T-helper 2 cell (primary cell): ENCODE measurements at places on chromosomes 3 and 15.

- DNase-seq, result no peak
Observed at GRCh38 chr3:12454076-12454815, 30.0 kb upstream of the TSEN2 start.

DNA sequence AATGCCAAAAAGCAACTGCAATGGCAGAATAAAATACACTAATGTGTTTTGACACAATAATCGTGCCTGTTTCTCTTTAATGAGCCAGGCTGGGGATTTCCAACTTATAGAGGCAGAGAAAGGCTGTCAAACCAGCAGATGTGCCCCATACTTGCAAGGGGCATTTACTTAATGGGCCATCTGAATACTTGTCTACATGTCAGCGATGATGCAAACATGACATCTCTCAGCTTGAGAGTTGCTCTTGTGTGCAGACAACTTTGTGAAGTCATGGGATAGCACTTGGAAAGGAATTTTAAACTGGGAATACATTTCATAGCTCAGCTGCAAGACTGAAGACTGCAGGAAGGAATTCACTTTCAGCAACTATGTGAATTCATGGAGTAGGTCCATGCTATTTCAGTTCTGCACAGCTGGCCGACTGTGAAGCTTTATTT, 127.4 kb upstream of the ADAMTS9 start:
- no peak for DNase-seq

- no peak for DNase-seq
Observed at GRCh38 chr3:57085211-57085610, 24.7 kb downstream of the SPATA12 start.

- DNase-seq, result no peak
Observed at GRCh38 chr3:119588112-119588511, 8.8 kb downstream of the ADPRH start.

GRCh38 chr3:29475305-29475840, 194.5 kb downstream of the RBMS3 start:
- DNase-seq, result no peak

DNA sequence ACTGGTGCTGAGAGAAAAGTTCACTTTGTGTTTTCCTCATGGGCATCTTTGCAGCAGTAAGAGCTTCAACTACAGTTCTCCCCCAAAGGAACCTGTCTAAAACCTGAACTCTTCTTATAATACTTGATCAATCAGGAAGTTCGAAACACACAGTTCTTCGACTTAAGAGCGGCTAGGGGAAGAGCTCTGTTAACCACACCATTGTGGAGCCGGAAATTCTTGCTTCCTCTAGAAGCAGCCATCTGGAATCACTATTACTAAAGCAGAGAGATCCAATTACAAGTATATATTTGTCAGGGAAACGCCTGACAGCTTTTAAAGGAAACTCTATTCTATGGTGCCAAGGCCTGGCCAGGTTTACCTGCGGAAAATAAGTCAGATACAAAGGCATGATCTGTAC, 337.3 kb upstream of the CBLB start:
- no peak for DNase-seq

DNA sequence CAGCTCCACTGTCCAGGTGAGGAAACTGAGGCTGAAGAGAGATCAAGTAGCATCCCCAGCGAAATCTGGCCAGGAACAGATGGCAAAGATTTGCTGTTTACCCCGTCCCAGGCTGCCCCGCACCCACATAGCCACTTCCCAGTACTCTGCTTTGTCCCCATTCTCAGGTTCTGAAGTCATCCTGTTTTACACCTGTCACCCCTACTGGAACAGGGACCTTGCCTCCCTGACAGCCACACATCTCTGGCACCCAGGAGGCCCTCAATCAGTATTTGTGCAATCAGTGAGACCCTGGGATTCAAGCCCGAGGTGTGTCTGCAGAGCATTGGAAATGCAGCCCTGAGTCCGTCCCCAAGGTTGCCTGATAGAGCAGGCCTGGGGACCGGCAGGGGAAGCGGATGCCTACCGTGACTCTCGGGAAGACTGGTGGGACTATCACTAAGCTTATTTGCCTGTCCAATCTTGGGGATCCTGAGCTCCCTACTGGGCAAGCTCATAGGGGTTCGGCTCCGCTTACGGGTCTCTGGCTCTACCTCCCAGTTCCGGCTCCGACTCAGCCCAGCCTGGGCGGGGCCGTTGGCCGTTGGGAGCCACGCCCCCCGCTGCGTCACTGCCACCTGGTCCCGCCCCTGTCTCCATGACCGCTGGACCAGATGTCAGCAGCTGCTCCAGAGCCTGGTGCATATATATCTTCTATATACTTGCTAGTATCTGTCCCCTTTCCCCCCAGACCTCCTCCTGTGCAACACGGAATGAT, 17.5 kb upstream of the FANCD2 start:
- DNase-seq, result peak; percentile 79

- no peak for DNase-seq
Observed at GRCh38 chr15:60318216-60318867, 79.4 kb downstream of the ANXA2 start.

- DNase-seq, result no peak
Observed at GRCh38 chr3:3194861-3195260, 15.4 kb upstream of the CRBN start.

DNA sequence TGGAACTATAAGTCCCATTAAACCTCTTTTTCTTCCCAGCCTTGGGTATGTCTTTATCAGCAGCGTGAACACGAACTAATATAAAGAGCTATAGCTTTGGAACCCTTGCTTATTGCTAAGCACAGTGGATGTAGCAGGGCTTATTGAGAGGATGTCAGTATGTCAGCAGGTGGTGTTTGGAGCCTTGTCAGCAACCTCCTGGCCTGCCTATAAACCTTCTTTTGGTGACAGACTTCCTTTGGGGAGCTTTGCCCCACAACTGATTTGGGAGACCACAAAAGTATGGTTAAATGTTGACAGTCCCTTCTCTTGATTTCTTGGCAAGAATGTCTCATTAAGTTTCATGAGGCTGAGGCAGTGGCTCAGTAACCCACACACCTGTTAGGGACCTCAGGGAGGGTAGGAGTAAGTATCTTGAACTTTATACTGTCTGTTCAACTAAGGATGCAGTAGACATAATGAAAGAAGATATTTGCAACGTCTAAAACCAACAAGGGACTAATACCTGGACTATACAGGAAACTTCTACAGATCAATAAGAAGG, 14.8 kb downstream of the CCNDBP1 start:
- no peak for DNase-seq

- DNase-seq, result no peak
Observed at GRCh38 chr3:29319798-29320197, 38.9 kb downstream of the RBMS3 start.

- no peak for DNase-seq
Observed at GRCh38 chr15:96058103-96058851, 272.2 kb upstream of the NR2F2 start.

DNA sequence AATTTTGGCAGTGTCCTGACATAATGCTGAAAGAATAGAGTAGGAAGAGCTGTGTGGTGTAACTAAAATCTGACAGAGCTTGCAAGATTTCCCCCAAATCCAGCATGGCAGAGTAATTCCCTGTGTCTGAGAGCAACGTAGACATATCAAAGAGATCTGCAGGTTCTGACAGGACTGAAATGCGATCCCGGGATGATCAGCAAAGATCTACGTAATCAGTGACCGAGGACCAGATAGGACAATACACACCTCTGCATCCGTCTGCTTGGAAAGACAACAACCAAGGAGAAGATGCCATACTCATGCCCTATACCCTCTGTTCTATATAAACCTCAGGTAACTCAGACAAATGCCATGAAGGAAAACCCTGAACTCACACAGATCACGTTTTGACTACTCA, 26.6 kb upstream of the SYNPR start:
- DNase-seq, result no peak

DNA sequence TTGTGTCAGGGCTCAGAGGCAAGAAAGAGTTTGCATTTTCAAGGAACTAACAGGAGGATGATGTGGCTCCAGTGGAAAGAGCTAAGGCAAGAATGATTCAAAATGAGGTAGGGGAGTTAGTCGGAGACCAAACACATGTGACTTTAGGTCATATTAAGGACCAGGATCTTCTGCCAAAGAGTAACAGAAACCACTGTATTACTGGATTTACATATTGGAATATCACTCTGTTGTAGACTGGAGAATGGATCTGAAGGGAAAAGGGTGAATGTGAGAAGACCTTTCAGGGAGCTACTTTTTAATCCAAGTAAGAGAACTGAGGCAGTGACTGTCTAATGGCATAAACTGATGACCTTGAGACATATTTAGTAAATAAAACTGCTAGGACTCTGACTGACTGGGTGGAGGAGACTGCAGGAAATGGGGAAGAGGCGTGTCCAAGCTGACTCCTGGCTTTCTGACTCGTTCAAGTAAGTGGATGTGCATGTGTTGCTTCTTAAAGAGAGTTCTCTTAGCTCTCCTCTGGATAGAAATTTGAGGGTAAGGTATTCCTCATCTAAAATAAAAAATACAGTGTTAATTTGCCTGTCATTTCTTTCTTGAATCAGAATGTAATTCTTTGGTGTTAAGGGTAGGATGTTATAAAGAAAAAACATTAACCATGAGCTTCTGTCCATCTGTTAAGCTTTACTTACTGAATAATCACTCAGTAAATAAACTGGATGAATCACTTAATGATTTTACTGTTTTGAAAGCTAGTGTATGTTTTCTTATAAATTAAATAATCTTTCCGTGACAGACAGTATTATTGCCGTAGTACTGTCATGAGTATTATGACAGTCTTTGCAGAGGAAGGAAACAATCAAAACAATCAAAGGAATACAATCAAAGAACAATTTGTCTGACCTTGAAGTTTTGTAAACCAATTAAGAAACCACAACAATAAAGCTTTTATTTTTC, 58.3 kb upstream of the CFAP20DC start:
- DNase-seq, result no peak

DNA sequence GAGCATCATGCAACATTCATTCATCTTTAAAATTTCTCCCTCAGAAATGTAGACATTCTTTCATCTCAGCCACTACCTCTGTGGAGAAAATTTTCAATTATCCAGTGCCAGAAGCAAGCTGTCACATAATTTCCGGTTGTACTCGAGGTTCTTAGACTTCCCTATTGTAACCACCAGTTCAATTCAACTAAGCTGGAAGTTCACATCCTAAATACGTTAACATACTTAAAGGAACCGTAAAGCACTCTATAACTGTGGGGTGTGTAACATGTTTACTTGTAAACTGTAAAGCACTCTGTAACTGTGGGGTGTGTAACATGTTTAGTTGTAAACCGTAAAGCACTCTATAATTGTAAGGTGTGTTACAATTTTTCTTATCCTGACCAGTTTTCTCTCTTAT, 150.3 kb downstream of the PLCL2 start:
- no peak for DNase-seq

DNA sequence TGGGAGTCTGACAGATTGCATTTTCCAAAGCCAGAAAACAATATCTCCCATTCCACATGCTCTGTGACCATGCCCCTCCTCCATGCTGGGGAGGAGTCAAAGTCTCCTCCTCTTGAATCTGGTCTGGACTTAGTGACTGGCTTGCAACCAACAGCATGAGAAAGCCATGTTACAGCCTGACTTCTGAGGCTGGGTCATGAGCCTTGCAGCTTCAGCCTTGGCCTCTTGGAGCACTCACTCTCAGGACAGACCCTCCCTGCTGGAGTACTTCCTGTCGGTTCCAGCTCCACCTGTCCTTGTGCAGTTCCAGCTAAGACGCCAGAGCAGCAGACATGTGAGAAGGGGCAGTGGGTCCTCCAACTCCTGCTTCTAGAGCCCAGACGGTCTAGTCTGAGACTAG, 49.7 kb upstream of the RBSN start:
- no peak for DNase-seq

GRCh38 chr15:75129788-75130187, 71.9 kb upstream of the C15orf39 start:
- DNase-seq, result no peak

DNA sequence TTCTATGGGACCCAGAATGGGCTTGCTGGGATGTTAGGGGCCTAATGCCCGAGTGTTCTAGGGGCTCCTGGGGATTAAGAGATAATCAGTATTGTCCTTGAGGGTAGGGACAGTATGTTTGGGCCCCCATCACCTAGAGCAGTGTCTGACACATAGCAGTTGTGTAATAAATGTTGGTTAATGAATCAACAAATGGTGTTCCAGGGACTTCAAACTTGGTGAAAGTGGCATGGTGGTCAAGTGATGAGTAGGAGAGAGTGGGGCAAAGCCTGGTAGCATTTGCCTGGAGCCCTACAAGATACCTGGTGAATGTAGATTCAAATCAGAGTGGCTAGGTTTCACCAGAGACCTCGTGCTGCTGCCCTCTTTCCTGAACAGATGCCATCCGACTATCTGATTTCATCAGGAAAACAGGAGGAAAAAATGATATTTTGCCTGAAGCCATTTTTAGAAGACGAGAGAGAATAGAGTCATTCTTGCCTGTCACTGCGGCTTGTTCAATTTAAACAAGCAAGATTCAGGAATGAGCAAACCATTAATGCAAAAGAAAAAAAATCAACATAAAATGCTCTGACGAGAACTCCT, 117.3 kb downstream of the RPL22L1 start:
- no peak for DNase-seq

- DNase-seq, result no peak
Observed at GRCh38 chr3:23072693-23073092, 130.4 kb upstream of the UBE2E2 start.

GRCh38 chr3:168620854-168621253, 525.1 kb upstream of the GOLIM4 start:
- DNase-seq, result no peak
